ENCODE measurements at places on chromosomes 11 and 22. TPM values are rescaled to one million over a fixed set of nuclear protein-coding genes. Genes with fewer than 3 reads are reported as not detected.
A peak's percentile ranks its signal among the peaks of the same experiment; 100 is the strongest.

The RBFOX2 gene
- 32.4 TPM for polyA plus RNA-seq

The VEGFB gene
- polyA plus RNA-seq = 94.9 TPM

DNA sequence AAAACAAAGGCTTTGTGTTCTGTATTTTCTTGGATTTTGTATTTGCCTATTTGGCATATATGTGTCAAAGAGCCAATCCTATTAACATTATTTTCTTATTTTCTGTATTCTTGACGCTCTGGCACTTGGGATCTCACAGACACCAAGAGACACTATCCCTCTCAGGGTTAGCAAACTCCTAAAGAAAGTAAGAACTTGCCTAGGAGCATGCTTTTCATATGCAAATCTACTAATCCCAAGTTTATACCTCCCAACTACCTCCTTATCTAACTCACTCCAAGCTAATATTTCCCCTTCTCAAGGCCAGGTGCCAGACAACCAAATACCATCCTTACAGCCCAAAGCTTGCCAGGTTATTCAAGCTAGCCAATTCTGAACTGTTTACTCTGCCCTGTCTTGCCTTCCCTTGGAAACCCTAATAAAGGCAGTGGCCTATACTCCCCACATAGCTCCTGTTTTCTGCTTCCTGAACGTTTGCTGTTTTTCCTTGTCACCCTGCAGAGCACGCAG is 455.4 kb upstream of the ANO3 start:
- DNase-seq = no peak

DNA sequence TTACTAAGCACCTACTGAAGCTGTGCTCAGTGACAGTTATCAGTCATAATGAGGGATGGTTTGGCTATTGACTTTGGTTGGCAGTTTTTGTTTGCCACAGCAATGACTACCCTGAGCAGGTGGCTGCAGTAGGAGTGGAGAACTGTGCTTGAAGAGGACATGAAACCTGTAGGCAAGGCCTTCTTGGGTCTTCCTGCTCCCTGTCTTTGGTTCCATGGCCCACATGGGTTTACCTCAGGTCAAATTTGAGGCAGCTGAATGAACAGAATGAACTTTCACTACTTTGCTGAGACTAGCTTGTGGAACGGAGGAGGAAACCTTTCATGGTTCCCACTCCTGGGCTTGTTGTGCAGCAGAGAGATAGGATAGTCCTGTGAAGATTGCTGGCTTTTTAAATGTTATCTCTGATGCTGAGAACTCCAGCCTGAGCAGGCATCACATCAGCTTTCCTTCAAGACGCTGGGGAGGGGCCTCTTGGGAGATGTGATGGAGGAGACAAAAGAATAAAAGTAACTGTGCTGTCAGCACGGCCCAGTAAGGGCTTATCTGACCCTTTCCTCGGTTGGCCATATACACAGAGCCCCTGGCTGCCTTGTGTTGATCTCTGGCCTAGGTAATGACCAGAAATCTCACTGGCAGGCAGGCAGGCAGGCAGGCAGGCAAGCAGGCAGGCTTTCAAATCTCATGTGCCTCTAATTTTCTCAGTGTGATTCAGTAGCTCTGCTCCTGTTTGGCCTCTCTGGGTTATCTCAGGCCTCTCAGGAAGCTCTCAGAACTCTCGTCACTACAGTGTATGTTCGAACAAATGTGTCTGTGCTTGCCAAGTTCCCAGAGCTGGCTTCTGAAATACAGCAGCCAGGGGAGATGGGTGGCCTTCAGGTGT is 12.0 kb downstream of the STIM1 start:
- no peak for DNase-seq

- no peak for DNase-seq
Observed at GRCh38 chr11:96287822-96288439, 55.1 kb downstream of the MAML2 start.

DNA sequence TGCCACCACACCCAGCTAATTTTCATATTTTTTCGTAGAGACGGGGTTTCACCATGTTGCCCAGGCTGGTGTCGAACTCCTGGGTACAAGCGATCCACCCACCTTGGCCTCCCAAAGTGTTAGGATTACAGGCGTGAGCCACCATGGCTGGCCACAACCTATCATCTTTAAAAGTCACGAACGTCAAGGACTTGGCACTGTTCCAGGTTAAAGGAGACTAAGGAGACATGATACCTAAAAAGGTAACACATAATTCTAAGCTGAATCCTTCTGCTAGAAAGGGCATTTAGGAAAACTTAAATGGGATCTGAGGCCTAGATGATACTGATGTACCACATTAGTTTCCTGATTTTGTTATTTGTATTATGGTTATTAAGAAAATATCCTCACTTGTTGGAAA is 43.3 kb upstream of the SYT9 start:
- no peak for DNase-seq

DNA sequence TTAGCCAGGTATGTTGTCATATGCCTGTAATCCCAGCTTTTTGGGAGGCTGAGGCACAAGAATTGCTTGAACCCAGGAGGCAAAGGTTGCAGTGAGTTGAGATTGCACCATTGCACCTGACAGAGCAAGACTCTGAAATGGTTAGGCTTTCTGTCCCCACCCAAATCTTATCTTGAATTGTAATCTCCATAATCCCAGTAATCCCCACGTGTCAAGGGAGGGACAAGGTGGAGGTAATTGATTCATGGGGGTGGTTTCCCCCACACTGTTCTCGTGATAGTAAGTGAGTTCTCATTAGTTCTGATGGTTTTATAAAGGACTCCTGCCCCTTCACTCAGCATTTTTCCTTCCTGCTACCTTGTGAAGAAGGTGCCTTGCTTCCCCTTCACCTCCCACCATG is 37.6 kb upstream of the GLYAT start:
- no peak for DNase-seq

- DNase-seq = no peak
Observed at GRCh38 chr11:35045236-35045820, 93.6 kb upstream of the CD44 start.

DNA sequence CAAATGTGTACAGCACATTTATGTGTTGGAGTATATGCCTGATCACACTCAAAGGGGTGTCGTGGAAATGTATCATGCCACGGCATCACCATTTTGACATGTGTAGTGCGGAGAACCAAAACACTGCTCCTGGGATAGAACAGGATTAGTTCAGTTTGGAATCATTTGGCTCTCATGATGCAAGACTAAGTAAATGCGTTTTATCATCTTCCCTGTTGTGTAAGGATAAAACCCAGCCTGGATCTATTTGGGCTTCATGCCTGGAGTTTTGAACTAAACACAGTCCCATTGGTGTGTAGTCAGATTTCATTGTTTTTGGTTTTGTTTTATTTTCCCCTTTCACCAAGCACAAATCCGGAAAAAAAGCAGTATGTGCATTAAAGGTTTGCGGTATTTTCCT is 574.3 kb downstream of the NTM start:
- no peak for DNase-seq

DNA sequence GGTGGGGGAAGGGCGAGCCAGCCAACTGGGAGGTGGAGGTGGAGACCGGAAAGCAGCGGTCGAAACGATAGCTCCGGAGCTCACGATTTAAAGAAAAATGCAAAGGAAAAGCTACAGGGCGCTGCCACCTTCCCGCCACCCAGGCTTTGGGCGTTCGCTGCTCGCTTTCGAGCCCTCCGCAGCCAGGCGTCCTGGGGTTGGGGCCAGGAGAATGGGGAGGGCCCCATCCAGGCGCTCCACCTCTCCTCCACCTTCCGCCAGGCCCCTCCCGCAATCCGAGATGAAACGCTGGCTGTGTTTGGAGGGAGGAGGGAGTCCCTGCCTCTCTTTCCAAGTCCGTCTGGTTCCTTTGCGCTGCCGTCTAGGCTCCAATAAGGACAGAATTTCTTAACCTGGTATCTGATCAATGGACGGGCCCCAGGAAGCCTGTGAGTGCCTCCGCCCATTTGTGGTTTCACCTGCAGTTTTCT is 483 bp upstream of the ABTB2 start:
- peak; percentile 88 for DNase-seq

- no peak for DNase-seq
Observed at GRCh38 chr22:32331918-32332725, 25.5 kb upstream of the RFPL3 start.

GRCh38 chr11:19763330-19763729 is 50.7 kb downstream of the NAV2 start:
- no peak for DNase-seq

Measured in sigmoid colon (tissue), 7 donors.